DMS 273 treated with DMSO at 0.1 percent for 48 hours (cell line): ENCODE measurements at places on chromosomes 6 and 20.

GRCh38 chr6:10586302-10586701 lies 65.2 kb downstream of the GCNT2 start:
- DNase-seq, result no peak

DNA sequence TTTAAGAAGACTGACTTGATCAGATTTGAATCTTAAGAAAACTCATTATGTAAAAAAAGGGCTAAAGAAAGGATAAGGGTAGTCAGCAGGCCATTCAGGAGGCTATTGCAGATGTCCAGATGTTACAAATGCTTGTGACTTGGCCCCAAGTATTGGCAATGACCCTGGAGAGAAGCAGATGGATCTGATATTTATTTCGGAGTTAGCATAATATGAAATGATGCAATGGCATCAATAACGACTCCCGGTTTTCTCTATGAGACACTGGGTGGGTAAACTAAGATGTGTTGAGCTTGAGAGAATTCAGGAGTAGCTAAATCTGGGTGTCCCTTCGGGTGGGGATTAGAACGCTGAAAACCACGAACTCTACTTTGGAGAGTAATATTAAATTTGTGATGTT lies 149.7 kb downstream of the LAMA2 start:
- no peak for DNase-seq

GRCh38 chr6:89386917-89387491 lies 25.1 kb downstream of the RRAGD start:
- DNase-seq, result no peak

DNA sequence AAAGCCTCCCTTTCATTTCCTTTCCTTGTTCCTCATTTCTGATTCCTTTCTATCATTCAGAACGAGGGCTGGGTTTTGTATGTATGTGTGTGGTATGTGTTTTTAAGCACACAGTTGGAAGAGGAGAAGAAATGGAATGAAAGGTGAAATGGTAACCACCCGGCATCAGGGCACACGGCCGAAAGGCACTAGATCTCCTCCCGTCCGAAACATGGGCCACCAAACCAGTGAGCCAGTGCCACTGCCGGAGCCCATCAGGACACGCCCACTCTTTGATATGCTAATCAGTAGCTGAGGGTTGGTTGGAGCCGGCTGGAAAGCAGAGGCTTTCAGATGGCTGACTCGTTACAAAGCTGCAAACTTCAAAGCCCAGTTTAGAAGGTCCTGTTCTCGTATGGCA lies 228.6 kb upstream of the JARID2 start:
- no peak for DNase-seq

GRCh38 chr6:167093406-167093921 lies 29.4 kb upstream of the CCR6 start:
- no peak for DNase-seq

DNA sequence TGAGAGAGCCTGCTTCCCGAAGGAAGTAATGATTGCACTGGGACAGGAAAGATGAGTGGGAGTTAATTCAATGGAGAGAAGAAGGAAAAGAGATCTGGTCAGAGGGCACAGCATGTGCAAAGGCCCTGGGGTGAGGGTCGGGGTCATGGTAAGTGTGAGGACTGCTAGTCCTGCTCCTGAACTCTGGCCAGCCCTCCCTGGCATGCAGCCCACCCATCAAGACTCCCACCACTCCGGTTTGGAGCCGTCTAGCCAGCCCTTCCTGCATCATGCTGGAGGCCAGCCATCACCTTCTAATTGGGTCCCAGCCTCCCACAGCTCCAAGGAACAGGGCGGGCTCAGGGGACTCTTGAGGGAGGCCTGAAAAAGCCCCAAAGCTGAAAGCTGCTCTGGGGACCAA lies 42.1 kb downstream of the SRSF3 start:
- DNase-seq, result no peak

DNA sequence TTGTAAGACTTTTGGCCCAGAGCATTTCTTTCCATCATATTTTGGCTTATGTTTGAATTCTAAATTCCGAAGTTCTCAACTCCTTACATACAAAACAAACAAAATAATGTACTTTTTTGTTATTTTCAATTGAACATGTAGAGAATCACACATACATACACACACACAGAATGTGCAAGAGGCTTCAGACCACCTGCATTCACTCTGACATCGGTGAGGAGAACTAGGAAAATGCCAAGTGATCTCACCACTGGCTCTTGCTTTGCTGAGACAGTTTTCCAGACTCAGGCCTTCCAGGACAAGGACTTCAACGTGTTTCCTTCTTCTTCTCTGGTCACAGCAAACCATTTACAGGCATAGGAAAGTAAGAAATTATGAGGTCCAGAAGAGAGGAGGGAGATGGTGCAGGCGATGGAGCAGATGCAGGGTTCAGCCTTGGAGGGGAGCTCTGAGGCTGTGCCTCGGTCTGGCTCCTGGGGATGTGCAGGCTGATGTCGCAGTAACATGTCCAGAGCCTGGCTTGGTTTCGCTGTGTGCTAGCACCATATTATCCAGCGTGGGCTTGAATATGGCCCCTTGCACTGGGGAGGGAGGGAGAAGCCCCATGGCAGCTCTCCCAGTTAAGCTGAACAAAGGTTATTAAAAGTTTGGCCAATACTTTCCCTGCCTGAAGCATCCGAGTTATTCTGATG lies 93.4 kb downstream of the DACT2 start:
- DNase-seq, result no peak

DNA sequence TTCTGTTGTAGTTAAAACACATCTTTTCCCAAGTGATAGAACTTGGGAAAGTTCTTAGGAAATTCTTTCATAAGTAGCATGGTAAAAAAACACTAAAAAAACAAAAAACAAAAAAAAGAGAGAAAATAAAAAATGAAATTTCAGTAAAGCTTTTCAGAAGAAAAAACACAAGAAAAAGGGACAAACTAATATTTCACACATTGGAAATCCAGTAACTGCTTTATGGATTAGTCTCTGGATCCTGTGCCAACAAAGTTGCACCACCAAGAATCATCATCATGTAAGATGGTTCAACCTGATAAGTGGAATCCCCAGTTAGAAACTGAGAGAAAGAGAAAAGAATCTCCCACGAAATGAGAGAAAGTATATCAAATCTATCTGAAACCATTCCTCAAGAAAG lies 144.2 kb downstream of the GMDS start:
- no peak for DNase-seq

DNA sequence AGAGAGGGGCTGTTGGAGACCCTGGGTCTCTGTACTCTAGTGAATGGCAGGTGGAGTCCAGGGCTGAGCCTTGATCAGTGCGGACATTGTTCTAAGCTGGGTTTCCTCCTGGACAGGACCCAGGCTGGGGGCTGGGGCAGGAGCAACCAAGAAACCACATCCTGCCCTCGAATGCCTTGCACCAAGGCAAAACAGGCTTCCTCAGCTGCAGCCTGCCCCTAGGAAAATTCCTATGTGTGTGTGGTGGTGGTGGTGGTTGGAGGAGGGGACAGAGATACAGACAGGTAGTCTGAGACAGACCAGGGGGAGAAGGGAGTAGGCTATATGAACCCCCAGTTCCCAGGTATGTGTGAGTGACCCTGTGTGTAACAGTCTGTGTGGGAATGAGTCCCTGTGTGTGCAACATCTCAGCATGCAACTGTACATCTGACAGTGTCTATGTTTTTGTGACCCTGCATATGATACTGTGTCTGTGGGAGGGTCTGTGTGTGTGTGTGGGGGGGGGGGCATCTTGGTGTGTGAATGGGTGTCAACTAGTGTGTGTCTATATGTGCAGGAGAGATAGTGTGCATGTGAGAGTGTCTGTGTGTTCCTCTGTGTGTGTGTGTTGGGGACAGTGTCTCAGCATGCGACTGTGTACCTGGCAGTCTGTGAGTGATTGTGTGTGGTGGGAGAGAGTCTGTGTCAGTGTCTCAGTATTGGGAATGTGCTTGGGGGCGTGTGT lies 3.0 kb downstream of the GLP1R start:
- no peak for DNase-seq

DNA sequence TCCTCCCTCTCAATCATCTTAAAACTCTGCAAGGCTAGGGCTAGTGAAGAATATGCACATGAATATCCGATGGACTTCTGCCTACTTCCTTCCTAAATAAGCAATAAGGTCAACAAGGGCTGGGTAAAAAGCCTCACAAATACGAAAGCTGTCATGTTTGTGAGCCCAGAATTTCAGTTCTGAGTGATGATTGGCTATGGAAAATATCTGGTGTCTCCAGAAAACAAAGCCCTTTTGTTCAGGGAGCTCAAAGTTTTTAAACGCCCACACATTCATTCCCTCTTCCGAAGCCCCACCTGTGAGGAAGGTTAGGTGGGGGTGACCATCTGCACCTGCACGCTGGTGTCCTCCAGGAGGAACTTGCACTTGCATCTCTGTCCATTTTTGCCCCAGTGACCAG lies 126.9 kb upstream of the ARMC2 start:
- DNase-seq, result no peak

DNA sequence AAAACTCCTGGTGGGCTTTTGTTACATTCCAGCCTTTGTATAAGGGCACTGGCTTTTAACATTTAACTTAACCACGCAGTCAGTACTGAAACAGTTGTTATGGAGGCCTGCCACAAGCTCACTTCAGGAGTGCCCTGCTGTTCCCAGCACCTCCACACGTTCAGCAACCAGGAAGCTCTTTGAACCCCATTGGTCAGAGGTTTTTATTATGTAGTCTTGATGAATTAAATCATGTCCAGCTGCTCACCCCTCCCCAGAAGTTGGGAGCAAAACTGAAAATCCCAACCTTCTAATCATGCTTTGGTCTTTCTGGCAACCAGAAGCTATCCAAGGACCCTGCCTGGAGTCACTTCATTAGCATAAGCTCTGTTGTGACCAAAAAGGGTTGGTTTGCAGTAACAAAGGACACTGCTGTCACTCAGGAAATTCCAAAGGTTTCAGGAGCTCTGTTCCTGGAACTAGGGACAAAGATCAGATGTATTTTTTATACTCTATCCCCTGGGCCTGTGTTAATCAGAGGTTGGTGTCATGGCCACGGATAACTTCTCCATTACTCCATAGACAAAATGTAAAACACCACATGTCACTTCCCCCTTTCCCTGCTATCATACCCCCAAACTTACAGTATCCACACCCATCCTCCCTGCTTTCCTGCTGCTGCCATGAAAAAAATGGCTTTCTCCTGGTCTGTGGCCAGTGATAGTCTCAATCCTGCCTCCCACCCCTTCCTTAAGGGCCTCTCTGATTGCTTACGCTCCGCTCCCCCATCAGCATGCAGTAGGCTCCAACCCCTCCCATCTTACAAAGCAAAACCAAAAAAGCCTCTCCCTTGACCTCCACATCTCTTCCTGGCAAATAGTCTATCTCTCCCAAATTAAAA lies 3.1 kb downstream of the ARMC12 start:
- DNase-seq, result no peak

- no peak for DNase-seq
Observed at GRCh38 chr6:137102851-137103492, 58.2 kb upstream of the IL20RA start.
